ENCODE measurements at places on chromosomes 3 and 15.
A peak's percentile ranks its signal among the peaks of the same experiment; 100 is the strongest.

DNA sequence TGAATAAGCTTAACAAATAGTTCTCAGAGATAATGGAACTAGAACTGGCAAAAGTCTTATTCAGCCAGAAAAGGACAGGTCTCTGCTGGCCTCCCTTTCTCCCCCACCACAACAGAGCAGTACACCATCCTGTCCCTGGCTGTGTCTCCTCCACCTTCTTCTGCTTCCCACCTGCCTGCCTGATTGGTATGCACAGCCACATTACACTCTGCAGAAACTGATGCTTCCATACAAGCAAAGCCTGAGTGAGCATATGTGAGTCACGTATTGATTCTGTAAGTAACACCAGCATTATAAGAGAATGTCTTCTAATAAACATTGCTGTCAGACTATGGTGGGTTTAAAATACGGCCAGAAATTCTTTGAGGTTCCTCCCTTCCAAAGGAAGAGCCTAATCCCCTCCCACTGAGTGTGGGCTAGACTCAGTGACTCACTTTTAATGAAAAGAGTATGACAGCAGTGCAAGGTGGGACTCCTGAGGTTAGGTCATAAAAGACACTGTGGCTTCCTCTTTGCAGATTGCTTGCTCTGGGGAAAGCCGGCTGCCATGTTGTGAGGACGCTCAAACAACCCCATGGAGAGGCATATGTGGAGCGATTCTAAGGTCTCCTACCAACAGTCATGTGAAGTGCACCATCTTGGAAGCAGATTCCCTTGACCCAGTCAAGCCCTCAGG is 44.4 kb downstream of the ANXA2 start:
- DNase-seq = no peak

GRCh38 chr15:88904624-88905327 is 8.4 kb downstream of the MFGE8 start:
- DNase-seq = peak; percentile 76

DNA sequence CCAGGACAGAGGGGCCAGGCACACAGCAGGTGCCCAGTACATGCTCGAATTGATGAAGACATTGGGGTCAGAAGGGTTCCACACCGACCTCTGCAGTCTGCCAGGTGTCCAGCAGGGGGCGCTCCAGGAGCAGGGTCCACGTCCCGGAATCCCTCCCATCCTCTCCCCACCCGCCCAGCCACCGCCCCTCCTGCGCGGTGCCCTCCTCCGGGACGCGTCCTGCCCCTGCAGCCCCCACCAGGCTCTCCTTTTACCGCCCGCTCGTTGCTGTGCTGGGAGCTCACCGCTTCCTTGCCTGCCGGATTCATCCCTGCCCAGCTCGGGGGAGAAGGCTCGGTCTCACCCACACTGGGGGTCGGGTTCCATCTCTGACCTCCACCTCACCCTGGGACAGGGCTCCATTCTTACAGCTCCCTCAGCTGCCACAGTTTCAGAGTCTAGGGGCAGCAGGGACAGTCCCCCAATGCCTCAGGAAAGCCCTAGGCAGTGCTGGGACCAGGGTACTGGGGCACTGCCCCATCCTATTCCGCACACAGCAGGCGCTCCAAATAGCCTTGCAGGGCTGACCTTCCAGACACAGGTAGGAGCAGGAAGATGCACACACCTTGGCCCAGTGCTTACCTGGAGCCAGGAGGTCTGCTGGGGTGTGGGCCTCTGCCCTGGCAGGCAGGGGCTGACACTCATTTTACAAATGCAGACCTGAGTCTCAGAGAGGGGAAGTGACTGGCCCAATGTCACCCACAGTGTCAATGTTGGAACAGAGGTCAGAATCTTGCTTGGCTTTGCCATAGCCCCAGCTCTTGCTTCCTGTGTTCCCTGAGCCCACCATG is 31.0 kb downstream of the GRIP2 start:
- peak; percentile 76 for DNase-seq

GRCh38 chr3:136624371-136624770 is 127.8 kb downstream of the STAG1 start:
- DNase-seq = no peak

GRCh38 chr15:65209701-65210643 is 1.3 kb downstream of the CILP start:
- DNase-seq = no peak

GRCh38 chr15:58438956-58439355 is 7.2 kb downstream of the LIPC start:
- DNase-seq = peak; percentile 47

DNA sequence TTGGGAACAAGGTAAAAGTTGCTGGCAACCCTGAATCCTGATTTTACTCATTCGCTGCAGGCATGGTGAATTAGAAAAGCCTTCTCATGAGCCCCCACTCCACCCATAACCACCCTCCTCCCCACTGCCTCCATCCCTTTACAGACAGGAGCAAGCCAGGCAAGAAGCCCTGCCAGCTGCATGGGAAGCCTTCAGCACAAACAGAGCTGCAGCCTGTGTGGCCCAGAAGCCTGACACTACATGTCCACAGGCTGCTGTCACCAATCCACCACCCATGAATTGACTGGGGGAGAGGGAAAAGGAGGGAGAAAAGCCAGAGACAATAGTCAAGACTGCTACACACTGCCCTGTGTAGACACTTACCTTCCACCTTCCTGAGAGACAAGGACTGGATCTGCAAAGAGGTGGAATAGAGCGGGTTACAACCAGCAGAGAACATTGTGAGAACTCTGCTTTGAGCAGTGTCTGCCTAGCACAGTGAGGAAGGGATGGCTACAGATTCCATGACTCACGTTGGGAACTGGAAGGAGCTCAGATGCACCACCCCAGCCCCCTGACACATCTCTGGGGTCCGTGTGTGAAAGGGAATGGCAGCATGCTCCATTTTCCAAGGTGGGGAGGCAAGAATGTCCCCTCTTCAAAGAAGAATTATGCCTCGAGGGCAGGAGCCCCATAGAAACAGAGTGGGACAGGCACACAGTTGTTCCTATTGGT is 33.9 kb downstream of the DZIP1L start:
- no peak for DNase-seq

GRCh38 chr15:29140475-29141307 is 128.9 kb downstream of the NSMCE3 start:
- no peak for DNase-seq

DNA sequence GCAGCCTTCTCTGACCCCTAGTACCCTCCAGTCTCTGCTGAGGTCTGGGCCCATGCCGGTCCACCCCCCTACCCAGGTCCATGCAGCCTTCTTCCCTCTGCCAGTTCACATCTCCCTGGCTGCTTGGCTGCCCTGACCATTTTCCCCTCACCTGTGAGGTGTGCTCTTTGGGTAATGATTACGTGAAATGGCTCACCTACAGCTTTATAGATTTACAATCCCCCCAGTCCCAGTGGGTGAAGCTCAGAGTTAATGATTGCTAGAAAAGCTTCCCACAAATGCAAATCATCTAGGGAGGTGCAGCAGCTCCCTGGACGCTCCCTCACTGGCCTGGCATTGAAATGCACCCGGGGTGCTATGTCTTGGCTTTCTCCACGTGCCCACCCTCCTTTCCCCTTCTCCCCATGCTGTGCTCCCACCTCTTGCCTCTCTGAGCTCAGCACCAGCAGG is 18.7 kb downstream of the PAQR5 start:
- no peak for DNase-seq

DNA sequence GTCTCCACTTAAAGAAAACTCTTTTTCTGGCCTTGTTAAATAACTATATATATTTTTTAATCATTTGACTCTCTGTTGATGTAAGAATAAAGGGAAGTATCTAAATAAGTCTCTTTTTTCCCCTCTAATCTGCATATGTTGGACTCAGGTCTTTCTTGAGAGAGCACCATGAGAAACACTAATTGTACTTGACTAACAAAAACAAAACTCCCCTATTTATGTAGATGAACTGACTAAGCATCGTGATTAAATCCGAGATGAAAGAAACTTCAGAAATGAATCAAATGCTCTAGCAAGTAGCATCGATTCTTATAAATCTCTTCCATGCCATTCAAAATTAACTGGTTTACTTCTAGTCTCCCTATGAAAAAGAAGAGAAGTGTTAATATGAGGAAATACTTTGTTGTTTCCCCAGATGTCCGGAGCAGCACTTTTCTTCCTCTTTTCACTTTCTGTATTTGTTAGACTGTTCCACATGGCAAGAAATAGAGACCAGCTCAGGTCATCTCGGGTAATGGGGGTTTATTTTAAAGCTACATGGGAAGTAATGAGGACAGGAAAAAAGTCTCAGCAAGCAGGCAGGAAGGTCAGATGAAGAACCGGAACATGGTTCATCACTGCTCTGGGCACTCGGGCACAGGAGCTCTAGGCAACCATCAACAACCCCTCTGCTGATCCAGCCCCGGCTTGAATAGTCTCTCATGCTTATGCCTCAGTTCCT is 288.3 kb downstream of the CNTN6 start:
- no peak for DNase-seq

GRCh38 chr15:48645558-48646330 is at the start of gene FBN1:
TSS of gene FBN1 (minus strand) at chr15:48645709. CDS start at chr15:48644769, 940 bp downstream.
- peak; percentile 74 for DNase-seq

DNA sequence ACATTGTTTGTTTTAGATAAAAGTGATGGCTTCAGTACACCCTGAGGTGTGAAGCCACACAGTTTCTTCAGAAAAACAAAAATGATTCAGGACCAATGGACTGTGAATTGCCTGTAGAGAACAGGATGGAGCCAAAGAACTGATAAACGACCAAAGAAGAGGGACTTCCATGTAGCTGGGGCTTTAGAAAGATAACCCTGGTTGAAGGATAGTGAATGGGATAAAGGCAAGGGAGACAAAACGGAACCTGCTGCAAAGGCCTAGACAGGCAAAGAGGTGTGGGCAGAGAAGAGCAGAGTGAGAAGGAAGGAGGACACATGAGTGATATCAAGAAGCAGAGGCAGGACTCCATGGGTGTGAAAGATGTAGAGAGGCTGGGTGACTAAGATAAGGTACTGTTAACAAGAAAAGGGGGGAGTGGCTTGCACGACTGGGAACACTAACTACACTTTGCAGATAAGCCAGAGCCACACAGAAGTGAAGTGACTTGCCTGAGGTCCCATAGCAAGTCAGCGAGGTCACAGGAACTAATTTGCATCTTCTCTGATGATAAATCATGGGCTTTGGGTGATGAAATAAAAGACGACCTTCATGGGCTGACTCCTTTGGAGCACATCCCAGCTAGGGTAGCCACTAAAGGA is 44.3 kb downstream of the RAB6B start:
- no peak for DNase-seq

DNA sequence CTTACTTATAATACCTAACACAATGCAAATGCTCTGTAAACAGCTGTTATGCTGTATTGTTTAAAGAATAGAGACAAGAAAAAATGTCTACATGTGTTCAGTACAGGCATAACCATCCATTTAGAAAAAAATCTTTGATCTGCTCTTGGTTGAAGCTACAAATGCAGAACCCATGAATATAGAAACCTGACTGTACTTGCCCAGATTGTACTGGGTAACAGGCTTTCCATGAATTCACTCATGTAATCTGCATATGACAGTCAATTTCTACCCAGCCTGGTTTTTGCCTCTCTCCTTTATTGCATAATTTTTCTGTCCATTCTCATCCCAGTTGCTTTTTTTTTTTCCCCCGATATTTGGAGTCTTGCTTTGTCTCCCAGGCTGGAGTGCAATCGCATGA is 62.6 kb upstream of the ETV5 start:
- DNase-seq = no peak

GRCh38 chr15:75672646-75673425 is 25.1 kb downstream of the SNX33 start:
- no peak for DNase-seq

DNA sequence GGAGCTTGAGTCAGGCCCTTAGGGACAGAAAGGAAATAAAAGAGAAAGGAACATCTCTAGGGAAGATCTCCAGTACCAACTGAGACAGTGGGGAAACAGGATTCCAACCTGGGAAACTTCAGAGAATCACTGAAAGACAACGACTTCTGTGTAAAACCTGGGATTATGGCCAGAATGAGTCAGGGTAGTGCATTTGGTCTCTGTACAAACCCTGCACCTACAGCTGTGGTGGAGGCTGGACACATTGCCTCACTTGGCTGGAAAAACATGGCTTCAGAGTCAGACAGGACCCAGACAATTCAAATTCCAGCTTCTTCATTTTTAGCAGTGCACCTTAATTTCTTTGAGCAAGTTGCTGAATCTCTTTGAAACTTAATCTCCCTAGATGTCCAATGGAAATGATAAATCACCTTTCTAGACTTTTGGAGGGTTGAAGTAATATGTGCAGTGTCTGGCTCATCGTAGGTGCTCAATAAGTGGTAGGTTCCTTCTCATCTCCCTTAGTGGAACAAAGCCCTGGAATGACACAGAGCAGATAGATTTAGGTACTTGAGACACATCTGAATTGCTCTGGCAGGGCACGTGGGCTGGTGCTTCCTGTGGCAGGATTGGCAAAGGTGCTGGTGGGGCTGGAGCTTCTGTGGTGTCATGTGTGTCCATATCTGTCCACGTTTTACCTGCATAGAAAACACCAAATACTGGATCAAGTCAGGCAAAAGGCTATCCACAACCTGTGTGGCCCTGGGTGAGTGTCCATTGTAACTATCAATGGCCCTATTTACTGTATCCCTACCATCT is 6.1 kb upstream of the CLSTN2 start:
- DNase-seq = no peak

GRCh38 chr15:98694161-98694560 is 45.8 kb downstream of the IGF1R start:
- DNase-seq = no peak

DNA sequence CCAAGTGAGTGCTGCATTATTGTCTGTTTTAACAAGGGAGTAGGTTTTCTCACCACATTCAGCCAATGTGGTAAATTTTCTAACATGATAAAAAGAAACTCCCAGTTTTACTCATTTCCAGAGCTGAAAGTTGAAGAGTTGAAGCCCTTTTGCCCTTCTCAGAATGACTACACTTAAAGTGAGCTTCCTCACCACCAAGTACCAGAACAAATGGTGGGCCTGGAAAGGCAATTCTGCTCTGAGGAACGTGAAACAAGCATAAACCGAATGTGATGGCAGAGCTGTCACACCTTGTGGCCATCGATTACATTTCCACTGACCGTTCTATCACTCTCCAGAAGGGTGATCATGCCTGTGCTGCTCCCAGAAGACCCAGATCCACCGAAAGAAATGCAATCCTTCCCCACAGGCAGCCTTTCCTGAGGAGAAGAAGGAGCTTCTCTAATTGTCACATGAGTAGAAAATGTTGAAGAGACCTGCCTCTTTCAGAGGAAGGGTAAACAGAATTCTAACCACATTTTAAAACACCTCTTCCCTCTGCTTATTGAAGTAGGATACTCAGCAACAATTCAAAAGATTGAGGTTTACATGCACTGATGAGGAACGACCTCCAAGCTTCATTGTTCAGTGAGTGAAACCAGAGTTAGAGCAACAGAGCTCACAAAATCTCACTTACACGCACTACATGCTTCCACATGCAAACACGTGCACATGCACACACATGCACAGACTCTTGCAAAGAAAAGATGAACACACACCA is 21.4 kb upstream of the CCR9 start:
- no peak for DNase-seq

DNA sequence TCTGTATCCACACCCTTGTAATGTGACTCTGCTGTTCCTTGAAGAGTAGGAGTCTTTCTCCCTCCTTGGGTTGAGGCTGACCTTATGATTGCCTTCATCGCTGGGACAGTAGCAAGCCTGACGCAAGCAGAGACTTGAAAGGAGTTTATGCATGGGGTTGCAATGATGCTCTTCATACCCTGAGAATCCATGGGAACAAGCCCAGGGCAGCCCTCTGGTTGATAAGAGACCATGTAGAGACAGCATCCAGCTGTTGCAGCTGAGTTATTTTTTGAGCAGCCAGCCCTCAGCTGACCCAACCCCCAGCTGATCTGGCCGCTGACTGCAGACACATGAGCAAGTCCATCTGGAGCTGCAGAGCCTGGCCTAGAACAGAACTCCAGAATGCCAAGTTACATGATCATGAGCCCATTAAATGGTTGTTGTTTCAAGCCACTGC is 60.6 kb upstream of the ARNT2 start:
- DNase-seq = no peak

Data from spinal cord (tissue), 10 donors.